Activated CD8-positive, alpha-beta memory T cell treated with anti-CD3 and anti-CD28 coated beads for 1 hour (primary cell): ENCODE measurements at places on chromosomes 6 and 20.

DNA sequence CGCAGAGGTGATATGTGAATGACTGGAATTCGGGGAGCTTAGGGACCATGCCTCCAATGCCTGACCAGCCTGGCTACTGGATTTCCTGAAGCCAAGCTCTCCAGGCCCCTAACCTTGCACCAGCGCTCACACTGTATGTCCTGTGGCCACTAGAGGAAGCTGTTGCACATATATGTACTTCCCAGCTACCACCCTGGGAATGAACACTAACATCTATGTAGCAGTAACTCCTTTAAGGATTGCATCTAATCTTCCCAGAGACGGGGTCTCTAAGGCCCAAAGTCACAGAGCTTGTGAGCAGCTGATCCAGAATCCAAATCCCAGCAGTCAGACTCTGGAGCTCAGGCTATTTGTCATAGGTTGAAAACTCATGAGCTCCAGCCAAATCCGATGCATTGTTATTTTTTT lies 20.4 kb upstream of the BPIFB1 start:
- no peak for DNase-seq

GRCh38 chr6:119128252-119128912 lies 49.9 kb upstream of the FAM184A start:
- DNase-seq = no peak

GRCh38 chr6:41939848-41940758 lies 1.5 kb downstream of the CCND3 start:
- no peak for DNase-seq

DNA sequence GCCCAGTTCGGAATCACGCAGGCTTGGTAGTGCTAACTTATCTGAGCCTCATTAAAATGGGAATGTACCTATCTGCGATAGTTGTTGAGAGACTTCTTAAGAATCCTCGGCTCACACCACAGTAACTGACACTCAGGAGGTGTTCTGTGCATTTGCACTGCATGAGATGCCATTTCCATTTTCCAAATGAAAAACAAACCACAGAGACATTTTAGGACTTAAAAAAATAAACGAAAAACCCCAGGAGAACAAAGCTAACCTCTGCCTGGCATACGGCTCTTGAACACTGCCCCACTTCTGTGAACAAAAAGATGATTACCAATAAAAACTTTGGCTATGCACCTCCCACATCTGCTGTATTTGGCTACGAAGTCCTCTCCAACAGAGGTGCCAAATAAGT lies 37.6 kb downstream of the BEND3 start:
- DNase-seq = no peak

DNA sequence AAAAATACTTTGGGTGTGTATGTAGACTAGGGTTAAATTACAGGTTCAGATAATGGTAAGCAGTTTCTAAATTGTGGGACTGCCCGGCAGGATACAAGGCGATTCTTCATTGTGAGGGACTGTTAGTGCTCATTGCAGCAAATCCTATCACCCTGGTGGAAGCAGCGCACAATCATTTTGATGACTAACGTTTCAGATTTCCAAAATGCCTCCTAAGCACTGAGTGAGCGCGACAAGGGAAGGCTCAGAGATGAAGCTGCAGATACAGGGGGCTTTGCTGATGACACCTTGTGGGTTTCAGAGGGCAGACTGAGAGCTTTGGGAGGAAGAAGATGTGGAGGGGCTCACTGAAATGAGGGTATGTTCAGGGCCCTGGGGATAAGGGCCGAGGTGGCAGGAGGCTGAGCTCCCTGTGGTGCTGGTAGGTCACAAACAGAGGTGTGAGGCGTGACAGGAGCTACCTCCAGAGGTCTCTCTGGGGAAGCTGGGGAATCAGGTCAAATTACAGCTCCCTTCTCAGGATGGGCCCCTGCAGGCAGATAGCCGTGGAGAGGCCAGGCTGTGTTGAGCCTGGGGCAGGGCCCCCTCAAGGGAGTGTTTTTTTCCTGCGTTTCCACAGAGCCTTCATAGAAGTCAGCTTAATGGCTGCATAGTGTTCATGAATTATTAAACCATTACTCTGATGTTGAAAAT lies 84.5 kb upstream of the FYN start:
- DNase-seq = no peak

DNA sequence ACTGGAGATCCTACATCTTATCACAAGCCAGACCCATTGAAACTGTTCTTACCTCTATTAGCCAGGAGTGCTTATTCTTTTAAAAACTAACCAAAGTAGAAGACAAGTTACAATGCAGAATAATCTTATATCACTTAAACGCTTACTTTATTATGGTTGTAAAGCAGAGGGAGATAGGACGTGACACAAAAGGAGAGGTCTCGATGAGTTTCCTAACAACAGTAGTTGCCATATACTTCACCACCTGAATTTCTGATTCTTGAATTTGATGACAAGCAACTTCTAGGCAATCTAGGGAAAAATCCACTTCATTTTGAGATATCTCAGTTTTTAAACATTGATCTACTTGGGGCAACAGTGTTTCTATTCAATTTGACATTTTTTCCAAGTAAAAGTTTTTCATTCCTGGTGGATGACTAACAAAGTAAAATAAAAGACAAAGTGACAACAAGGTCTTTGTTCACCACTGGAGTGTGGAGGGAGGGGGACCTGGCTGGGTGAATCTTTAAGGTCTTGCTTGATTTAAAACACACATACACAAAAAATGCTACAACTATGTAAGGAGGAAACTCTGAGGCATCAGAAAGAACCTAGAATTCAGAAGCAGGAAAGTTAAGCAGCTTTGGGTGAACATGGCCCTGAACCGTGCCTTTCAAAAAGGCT lies 110.9 kb downstream of the SMLR1 start:
- no peak for DNase-seq

- no peak for DNase-seq
Measured at GRCh38 chr6:137309078-137309762, 90.0 kb upstream of the IFNGR1 start.

- no peak for DNase-seq
Measured at GRCh38 chr6:138468320-138469015, 30.8 kb downstream of the NHSL1 start.

- no peak for DNase-seq
Measured at GRCh38 chr20:19185083-19185482, 27.4 kb upstream of the SLC24A3 start.

- peak; percentile 5 for DNase-seq
Measured at GRCh38 chr6:21588481-21589351, 4.8 kb upstream of the SOX4 start.

- DNase-seq = no peak
Measured at GRCh38 chr6:88008411-88008810, 39.2 kb upstream of the SPACA1 start.

DNA sequence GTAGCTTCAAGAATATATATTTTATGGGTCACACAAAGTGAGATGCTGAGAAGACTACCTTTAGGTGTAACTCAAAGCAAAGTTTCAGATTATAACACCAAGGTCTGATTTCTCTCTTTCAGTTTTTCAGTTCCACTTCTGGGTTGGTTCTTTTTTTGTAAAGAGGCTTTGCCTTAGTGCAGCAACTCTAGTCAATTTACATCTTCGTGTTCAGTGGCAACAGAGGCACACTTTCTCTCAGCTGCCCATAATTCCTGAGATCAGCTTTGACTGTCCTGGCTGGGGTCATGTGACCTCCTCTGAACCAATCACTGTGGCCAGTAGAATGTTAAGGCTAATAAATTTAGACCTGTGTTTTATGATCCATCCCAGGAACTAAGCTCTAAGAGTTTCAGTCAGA lies 120.2 kb downstream of the TINAG start:
- no peak for DNase-seq

DNA sequence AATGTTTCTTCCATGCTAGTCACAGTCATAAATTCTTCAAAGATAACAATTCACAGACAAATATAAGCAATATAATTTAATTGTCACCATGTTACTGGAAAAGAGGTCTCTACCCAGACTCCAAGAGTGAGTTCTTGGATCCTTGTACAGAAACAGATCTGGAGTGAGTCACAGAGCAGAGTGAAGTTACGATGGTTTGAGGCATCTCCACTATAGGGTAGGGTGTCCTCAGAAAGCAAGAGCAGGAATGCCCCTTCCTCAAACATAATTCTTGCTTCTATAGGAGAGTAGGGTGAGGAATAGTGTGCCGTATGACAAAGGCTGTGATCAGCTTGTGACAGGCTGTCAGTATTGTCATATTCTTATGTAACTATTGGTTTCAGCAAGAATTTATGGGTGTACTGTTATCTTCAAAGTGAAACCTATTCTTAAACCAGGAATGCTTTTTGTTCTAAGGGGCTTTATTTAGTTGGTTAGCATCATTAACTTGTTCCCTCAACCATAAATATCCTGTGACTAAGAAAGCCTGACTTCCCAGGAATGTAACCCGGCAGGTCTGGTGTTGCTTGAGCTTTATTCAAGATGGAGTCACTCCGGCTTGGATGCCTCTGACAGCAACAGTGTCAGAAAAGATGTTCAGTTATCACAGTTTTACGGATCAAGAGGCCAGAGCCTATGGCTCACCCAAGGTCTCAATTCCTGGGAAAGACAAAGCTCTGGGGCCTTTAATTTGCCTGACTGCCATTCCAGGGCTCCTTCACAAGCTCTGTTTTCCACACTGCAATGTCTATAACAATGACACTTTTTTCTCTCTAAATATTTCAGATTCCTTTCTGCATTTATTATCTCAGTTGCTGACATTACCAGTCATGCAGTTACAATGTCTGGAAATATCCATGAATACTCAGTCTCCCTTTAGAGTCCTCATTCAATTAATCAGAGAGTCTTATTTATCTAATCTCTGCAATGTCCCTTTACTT lies 298.6 kb downstream of the C6orf118 start:
- no peak for DNase-seq

DNA sequence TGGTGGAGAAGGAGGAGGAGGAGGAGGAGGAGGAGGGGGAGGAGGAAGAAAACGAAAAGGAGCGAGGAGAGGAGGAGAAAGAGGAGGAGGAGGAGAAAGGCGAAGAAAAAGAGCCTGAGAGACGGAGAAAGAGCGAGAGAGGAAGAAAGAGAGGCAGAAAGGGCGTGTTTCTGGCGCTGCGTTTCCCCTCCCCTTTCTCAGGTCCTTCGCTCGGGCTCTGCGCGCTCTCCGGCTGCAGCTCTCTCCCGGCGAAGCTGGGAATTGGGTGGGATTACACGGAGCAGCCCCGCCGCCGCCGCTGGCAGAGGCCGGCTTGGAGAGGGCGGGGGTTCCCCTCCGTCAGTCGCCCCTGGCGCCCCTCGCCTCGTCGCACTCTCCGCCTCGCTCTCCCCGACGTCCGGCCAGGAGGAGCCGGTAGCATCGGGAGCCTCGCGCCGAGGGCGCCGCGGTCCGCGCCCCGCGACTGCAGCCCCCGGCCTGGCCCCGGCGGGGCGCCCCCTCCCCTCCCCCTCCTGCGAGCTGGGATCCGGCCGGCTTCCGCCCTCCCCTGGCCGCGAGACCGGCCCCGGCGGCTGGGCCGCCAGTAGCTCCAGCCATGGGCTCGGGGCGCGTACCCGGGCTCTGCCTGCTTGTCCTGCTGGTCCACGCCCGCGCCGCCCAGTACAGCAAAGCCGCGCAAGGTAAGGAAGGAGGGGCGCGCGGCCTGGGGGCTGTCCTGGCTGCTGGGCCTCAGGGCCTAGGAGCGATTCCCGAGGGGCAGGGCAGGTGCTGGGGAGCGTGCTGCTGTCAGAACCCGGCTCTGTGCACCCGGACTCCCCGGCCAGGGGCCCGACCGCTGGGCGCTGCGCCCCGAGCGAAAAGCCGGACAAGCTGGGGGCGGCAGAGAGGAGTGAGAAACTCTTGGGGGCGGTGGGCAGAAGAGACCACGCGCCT lies at the start of gene SCUBE3:
Gene SCUBE3 (plus strand): TSS at position 133 of the 933 bp plus-strand sequence. CDS start 463 bp downstream, at position 596.
- DNase-seq = no peak

GRCh38 chr6:128307671-128308070 lies 212.7 kb downstream of the PTPRK start:
- no peak for DNase-seq

GRCh38 chr6:3533981-3534380 lies 77.1 kb upstream of the SLC22A23 start:
- DNase-seq = no peak

- no peak for DNase-seq
Measured at GRCh38 chr6:40253420-40253819, 319.2 kb upstream of the MOCS1 start.

DNA sequence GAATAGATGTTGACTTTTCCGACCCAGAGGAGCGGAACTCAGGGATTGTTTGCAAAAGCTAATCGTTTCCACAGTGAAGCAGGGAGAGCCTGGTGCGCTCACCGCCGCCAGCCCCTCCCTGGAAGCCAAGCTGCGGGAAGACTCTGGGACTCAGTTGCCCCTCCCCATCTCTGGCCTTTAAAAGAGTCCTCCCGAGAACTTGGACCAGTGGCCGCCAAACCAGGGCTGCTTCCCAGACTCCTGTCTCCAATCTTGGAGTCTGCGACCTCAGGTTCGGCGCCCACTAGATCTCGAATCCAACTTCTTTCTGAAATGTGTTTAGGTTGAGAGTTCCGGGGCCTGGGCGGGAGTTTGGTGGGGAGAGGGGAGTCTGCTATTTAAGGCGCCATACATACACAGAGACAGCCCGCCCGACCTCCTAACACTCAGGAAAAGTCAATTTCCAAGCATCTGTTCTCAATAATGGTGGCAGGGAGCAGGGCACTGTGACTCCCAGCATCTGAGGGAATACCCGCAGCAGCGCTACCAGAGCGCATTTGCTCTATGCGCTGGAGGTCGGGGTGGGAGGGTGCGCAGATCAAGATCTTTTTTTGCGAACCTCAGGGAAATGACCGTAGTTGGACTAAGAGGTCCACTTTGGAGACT lies 800 bp upstream of the GRIK2 start:
- DNase-seq = no peak

DNA sequence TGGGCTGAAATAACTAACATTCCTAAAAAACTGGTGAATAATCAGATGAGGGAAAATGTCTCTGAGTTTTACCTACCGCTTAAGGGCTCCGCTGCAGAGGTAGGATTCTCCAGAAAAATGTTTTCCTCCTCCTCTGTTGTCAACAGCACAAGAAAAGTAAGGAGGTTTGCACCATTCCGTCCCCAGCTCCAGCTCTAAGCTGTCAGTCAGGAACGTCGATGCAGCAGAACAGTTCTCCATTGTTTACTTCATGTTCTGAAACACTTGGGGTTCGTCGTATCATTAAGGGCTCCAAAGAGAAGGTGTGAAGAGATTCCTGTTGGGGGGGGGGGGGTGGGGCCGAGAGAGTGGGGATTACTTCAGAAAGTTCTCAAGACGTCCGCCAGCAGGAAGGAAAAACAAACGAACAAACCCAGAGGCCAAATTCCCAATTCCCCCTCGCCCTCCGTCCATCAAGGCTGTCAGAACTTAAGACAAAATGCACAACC lies 734 bp downstream of the MMS22L start:
- DNase-seq = no peak
